ENCODE measurements at places on chromosomes 3 and 15.

DNA sequence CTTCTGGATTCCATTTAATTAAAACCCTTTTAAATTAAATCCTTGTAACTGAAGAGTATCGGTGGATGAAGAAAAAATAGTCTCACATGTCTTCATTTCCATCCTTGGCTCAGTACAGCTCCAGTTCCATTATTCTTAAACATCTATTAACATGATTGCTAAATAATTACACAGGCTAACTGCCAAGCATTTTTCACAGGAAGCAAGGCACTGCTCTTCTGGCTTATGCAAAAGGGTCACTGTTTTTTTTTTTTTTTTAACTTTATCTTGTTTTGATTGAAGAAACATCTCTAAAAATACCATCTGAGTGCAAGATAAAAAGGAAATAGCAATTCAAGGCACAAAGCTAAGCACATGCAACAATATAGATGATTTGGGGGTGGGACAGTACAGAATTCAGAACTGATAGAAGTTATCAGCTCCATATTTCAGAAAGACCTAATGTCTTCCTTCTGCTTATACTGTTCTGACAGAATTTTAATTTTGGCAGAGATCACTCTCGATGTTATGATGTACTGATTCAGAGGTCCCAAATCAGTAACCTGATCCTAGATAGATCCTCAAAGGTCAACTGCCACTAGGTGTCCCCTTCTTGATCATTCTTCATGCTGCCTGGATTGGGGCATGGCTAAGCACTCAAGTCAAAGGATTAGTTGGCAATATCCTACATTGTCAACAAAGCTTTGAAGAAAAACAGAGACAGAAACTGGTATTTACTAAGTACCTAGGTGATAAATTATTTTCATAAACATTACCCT is 57.8 kb upstream of the ACTC1 start:
- peak; percentile 47 for DNase-seq

- DNase-seq: peak; percentile 11
These were observed 11.4 kb upstream of the CCDC174 start for GRCh38 chr3:14640157-14640562.

- no peak for DNase-seq
These were observed 186.1 kb downstream of the APBA2 start for GRCh38 chr15:29071882-29072273.

GRCh38 chr3:123068601-123069381 is 2.0 kb downstream of the PDIA5 start:
- no peak for DNase-seq

DNA sequence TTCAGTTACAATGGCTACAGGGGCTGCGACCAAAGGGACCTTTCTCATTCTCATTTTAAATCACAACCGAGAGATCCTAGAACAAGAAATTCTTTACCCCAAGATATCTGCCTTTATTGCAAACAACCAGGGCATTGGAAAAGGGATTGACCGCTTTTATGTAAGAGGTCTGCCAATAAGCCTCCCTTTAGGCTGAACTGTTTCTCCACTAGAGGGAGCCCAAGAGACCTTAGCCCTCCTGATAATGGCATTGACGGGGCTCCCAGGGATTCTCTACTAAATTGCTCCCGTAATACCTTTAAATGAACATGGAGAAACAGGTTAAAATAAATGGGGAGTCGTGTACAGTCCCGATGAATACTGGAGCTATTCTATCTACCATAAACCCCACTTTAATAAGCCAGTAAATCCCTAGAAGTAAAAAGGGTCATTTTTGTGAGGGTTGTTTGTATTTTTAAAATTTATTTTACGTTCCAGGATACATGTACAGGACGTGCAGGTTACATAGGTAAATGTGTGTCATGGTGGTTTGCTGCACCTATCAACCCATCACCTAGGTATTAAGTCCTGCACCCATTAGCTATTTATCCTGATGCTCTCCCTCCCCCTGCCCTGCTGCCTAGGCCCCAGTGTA is 7.5 kb upstream of the IGSF10 start:
- DNase-seq: peak; percentile 71

- peak; percentile 52 for DNase-seq
These were observed 891 bp upstream of the TOP2B start for GRCh38 chr3:25665315-25666280.

DNA sequence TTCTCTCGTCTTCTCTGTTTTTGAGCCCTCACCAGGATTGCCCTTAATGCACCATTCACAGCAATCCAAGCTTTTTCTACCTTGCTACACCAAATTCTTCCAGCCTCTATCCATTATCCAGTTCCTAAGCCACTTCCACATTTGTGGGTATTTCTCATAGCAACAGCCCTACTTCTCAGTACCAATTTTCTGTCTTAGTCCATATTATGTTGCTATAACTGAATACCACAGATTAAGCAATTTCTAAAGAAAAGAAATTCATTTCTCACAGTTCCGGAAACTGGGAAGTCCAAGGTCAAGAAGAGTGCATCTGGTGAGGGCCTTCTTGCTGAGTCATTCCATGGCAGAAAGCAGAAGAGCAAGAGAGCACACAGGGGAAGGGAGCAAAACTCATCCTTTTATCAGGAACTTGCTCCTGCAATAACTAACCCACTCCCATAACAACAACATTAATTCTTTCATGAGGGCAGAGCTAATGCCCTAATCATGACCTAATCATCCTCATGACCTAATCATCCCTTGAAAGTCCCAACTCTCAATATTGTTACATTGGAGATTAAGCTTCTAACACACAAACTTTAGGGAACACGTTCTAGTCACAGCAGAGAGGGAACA is 9.7 kb upstream of the EIF1B start:
- peak; percentile 87 for DNase-seq

GRCh38 chr15:82100111-82100929 is 54.5 kb upstream of the MEX3B start:
- no peak for DNase-seq

DNA sequence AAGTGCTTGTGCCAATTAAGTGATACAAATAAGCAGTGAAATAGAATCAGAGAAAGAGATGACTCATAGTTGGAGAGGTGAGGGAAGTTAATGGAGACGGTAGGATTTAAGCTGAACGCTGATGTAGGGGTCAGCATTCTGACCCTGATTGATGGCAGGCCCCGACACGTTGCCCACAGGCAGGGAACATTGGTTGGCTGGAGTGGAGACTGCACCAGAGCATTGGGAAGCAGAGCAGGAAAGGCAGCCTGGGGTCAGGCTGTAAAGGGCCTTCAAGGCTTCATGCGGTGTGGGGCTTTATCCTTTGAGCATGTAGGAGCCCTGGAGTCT is 68.6 kb downstream of the DCUN1D1 start:
- no peak for DNase-seq

DNA sequence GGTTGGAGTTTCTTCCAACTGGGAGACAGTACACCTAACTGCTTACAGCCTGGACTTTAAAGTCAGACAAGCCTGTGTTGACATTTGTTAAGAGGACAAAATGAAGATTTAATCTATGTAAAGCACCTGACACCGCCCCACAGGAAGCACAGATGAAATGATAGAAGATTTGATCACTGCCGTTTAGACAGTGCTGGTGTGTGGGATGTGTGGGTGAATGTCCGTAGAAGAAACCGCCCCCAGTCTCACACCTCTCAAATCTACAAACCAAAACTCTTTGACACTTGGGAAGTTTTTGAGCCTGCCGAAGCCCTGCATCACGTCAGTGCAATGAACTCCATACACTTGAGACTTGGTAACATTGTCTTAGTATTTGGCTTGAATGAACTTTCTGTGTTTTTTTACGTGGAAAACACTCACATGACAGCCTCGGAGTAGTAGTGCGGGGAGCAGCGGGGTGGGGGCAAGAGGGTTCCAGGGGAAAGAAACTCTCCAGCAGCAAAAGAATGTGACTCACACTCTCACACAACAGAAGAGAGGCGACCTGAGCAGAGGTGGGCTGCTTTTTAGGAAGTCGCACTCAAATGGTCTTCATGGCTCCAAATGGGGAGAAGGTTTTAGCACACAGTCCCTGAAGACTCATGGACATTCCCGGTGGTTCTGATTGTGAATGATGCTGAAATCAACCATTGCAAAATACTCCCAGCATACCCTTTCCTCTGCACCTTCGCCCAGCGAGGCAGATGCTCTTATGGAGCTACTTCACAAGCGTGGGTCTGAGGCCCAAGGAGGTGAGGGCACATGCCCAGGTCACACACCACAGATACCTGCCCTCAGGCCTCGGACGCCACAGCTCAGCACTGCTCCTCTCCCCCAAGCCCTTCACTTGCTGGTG is 79.2 kb downstream of the SRGAP3 start:
- DNase-seq: no peak
